ENCODE measurements at places on chromosomes 16 and 17.

DNA sequence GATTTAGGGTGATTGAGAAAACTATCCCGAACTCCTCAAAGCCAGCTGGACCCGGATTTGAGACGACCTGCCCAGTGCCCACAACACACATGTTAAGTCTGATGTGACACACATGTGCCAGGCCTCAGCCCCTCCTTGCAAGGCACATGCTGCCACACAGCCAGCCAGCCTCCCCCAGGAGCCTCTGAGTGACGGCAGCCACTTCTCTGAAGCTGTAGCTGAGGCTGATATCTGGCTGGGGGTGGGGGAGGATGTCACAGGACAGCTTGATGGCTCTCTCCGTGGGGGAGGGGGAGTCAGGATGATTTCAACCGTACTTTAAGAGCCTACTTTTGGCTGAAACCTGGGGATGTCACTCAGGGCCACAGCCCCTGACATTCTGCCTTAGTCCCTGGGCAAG is 40.9 kb downstream of the SRCIN1 start:
- no peak for ATAC-seq

- no peak for ATAC-seq
Observed at GRCh38 chr17:82301916-82302567, 15.4 kb downstream of the CD7 start.

DNA sequence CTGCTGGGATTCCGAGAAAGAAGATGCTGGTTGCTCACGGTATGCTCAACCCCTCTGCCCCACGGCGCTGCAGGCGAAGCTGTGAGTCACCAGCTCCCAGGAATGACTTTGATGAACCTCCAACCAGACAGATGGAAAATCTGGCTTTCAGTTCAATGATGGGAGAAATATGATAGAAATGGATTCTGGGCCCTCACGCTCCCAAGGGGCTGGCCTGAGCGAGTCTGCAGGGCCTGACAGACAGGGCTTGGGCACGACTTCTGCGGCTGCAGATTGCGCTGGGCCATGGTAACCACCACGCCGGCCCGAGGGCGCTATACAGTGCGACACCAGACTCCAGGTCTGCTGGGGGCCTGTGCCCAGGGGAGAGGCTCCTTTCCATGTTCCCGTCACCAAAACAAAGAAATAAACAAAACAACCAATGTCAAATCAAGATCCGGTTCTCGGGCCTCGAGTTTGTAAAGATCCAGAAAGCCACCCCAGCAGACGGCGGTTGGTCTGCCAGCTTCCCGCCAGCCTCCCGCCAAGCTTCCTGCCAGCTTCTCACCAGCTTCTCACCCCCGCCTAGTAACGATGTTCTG is 11.1 kb upstream of the ABR start:
- no peak for ATAC-seq

- ATAC-seq: no peak
Observed at GRCh38 chr17:61396586-61397085, 3.0 kb upstream of the TBX2 start.

DNA sequence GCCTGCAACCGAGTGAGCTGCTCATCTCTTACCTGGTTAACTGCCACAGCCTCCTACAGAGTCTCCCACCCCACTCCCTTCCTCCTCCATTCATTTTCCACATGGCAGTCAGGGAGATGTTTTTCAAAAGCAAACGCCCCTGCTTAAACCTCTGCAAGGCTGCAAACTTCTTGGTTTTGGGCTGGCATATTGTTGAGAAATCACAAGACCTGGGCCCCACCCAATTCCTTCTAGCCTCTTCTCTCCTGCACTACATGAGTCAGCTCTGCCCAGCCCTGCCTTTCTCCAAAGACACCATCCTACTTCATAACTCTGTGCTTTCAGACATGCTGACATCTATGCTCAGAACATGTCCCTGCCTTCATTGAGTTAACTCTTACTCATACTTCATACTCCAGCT is 136.1 kb downstream of the SPACA3 start:
- no peak for ATAC-seq

All from SK-N-SH treated with all-trans-retinoic acid at 6 μM for 48 hours (cell line).